ENCODE measurements at places on chromosomes 7 and 10.
A peak's percentile ranks its signal among the peaks of the same experiment; 100 is the strongest.

DNA sequence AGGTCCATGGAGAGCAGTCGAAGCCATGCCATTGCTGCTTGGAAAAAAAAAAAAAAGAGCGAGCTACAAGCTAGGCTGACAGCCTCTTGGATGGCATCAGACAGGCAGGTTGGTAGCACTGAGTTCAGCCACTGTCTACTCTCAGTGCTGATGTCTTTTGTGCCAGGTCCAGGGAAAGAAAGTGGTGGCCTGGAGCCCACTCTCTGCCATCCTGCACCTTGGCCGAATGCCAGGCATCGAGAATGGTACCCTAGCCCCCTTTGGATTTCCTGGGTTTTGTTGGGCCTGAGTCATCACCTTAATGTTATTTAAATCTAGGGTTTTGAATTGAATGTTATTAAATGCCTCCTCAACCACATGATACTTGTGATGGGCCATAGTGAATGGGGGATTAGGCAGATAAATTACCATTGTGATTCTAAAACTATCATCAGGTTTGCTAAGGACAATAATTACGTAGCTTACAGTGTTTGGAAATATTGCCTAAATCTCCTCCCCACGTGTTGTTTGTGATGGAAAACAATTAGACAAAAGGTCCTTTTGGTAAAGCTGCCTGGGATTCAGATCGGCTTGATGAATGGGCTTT is 195.7 kb upstream of the GPR26 start:
- no peak for DNase-seq

- DNase-seq, result no peak
Measured at GRCh38 chr7:77802557-77803405, 4.2 kb downstream of the PHTF2 start.

- no peak for DNase-seq
Measured at GRCh38 chr7:48011323-48011722, 17.6 kb downstream of the SUN3 start.

GRCh38 chr10:6300106-6300783 is 97.5 kb downstream of the PFKFB3 start:
- peak; percentile 39 for DNase-seq

DNA sequence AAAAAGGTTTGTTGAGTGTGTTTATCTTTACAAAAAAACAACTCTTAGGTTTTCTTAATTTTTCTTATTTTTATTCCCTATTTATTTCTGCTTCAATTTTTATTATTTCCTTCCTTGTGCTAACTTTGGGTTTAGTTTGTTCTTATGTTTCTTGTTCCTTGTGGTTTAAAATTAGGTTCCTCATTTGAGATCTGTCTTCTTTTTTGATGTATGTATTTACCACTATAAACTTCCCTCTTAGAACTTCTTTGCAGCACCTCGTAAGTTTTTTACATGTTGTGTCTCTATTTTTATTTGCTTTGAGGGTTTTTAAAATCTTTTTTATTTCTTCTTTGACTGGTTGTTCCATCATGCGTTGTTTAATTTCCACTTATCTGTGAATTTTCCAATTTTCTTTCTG is 1217.1 kb upstream of the CELF2 start:
- no peak for DNase-seq

GRCh38 chr7:84337429-84337828 is 142.8 kb upstream of the SEMA3A start:
- no peak for DNase-seq
